Uterus (tissue), 4 donors: ENCODE measurements at places on chromosomes 4 and X. TPM values are rescaled to one million over a fixed set of nuclear protein-coding genes. Genes with fewer than 3 reads are reported as not detected.

GRCh38 chr4:7516773-7517144 lies 82.0 kb upstream of the PSAPL1 start:
- DNase-seq: no peak

DNA sequence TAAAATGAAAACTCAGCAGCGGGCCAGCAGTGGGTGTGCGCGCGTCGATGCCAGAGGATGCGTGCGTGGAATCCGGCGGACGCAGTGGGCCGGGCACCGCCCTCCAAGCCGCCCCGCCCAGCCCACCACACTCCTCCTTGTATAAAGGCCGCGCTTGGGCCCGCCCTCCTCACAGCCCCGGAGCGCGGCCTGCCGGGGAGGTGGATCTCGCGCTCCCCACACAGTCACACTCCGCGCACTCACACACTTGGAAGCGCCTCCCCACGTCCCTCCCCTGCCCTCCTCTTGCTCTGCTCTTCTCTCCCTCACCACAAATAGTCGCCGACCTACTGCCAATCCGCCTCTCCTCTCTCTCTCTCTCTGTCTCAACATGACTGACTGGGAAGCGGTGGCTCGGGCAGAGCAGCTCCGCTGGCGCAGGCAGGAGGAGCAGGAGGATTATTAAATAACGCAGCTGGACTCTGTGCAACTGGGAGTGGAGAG lies at the start of gene CCSER1:
Gene CCSER1, plus strand, starts transcription at position 172 of the 483 bp plus-strand sequence.
- DNase-seq: peak; percentile 68

GRCh38 chrX:81229229-81229628 lies 27.3 kb downstream of the SH3BGRL start:
- no peak for DNase-seq

Gene PAGE2
- total RNA-seq: not detected
